ENCODE measurements at places on chromosomes 1 and 21. TPM values are rescaled to one million over a fixed set of nuclear protein-coding genes. Genes with fewer than 3 reads are reported as not detected.

SLC39A1 gene
- 88.6 TPM for total RNA-seq

IL24 gene
- not detected for total RNA-seq

GSTM1 gene
- not detected for total RNA-seq

TEDDM1 gene
- not detected for total RNA-seq

GRCh38 chr1:119893827-119894700 lies 2.3 kb downstream of the ADAM30 start:
- H3K4me1 ChIP-seq = no peaks in the 10 kb centered on the region
- H3K36me3 ChIP-seq = no peaks in the 10 kb centered on the region
- no peak for DNase-seq
- H3K27me3 ChIP-seq = no peaks in the 10 kb centered on the region

GRCh38 chr1:157137046-157137407 lies 1.2 kb downstream of the ETV3 start:
- peaks cover 14% of the 10 kb centered on the region for H3K36me3 ChIP-seq
- peaks cover 6% of the 10 kb centered on the region for H3K4me1 ChIP-seq

GRCh38 chr1:2279210-2279639 lies 51.1 kb downstream of the SKI start:
- no peak overlapping the region for H3K4me3 ChIP-seq
- no peaks in the 10 kb centered on the region for H3K27me3 ChIP-seq

DNA sequence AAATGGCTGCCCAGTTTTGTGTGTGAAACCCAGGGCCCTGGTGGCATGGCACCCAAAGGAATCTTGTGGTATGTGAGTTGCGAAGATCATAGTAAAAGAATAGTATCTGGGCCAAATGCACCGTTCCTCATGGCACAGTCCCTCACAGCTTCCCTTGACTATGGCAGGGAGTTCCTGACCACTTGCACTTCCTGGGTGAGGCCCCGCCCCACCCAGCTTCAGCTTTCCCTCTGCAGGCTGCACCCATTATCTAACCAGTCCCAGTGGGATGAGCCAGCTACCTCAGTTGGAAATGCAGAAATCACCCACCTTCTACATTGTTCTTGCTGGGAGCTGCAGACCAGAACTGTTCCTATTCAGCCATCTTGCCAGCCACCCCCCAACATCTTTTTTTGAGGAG lies 63.0 kb downstream of the SLC5A9 start:
- no peak overlapping the region for H3K27ac ChIP-seq
- no peaks in the 10 kb centered on the region for H3K4me1 ChIP-seq
- no peak overlapping the region for H3K4me3 ChIP-seq
- no peaks in the 10 kb centered on the region for H3K27me3 ChIP-seq

GRCh38 chr1:207202480-207202879 lies 98.4 kb downstream of the C4BPA start:
- H3K4me1 ChIP-seq = no peaks in the 10 kb centered on the region
- no peaks in the 10 kb centered on the region for H3K27me3 ChIP-seq
- DNase-seq = no peak

- DNase-seq = no peak
- H3K27me3 ChIP-seq = no peaks in the 10 kb centered on the region
- H3K27ac ChIP-seq = no peak overlapping the region
- H3K4me3 ChIP-seq = no peak overlapping the region
These were observed 38.7 kb upstream of the IPO9 start for GRCh38 chr1:201790261-201790660.

Data from prostate gland (tissue), 2 donors.